ENCODE measurements at places on chromosomes 7 and 10.

GRCh38 chr7:149202831-149203231 is 7.5 kb downstream of the ZNF282 start:
- no peak overlapping the region for H3K4me3 ChIP-seq
- peaks cover 21% of the 10 kb centered on the region for H3K4me1 ChIP-seq
- peaks cover 66% of the 10 kb centered on the region for H3K36me3 ChIP-seq
- no peaks in the 10 kb centered on the region for H3K27me3 ChIP-seq
- H3K27ac ChIP-seq, result no peak overlapping the region

GRCh38 chr10:131022981-131023380 is 288.5 kb downstream of the TCERG1L start:
- H3K4me3 ChIP-seq, result no peak overlapping the region
- H3K27me3 ChIP-seq, result peaks cover 20% of the 10 kb centered on the region
- no peaks in the 10 kb centered on the region for H3K36me3 ChIP-seq
- no peaks in the 10 kb centered on the region for H3K4me1 ChIP-seq
- DNase-seq, result no peak

- no peak for DNase-seq
- peaks cover 32% of the 10 kb centered on the region for H3K36me3 ChIP-seq
- no peak overlapping the region for H3K4me3 ChIP-seq
- H3K27ac ChIP-seq, result no peak overlapping the region
These were observed 61.9 kb downstream of the MAD1L1 start for GRCh38 chr7:2170576-2171521.

GRCh38 chr10:21895932-21896331 is 107.6 kb downstream of the DNAJC1 start:
- no peak overlapping the region for H3K27ac ChIP-seq
- no peak overlapping the region for H3K4me3 ChIP-seq
- H3K36me3 ChIP-seq, result peaks cover 7% of the 10 kb centered on the region
- DNase-seq, result no peak
- H3K4me1 ChIP-seq, result no peaks in the 10 kb centered on the region

- H3K27ac ChIP-seq, result peak overlapping the region; percentile 91
- no peak for DNase-seq
- H3K36me3 ChIP-seq, result peaks cover 19% of the 10 kb centered on the region
These were observed 7.7 kb downstream of the CTBP2 start for GRCh38 chr10:125152450-125153368.

DNA sequence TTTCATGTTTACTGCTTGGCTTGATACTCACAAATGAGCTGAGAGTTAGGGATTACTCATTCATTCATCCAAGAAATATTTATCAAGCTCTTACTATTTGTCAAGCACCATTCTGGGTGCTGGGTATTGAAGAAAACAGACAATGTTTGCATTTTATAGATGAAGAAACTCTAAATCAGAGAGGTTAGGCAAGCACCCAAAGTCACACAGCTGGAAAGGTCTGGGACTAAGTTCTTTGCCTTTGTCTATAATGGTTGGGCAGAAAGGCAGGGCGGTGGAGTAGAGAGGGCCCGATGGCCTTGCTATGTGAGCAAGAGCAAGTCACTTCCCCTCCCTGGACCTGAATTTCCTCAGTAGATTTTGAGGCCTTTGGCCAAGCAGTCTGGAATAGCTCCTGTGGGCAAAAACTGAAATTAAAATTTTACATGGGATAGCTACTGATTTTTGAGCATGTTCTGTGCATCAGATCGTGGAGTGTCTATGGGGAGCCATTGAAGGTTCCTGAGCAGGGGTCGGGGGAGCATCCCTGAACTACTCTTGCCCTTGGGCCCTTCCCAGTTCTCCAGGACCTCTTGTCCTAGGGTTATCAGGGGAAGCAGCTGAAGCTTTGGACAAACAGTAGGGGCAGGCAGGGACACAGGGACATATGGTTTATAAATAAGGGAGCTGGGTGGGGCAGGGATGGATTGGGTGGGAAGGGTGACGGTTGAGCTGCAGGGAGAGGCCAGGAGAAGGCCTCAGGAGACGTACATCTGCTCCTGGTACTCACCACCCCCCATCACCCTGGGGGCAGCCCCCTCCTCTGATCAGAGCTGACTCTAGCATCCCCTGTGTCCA is 23.3 kb downstream of the AQP1 start:
- no peak overlapping the region for H3K4me3 ChIP-seq
- peaks cover 7% of the 10 kb centered on the region for H3K27me3 ChIP-seq
- DNase-seq, result no peak
- H3K27ac ChIP-seq, result no peak overlapping the region
- H3K36me3 ChIP-seq, result no peaks in the 10 kb centered on the region

DNA sequence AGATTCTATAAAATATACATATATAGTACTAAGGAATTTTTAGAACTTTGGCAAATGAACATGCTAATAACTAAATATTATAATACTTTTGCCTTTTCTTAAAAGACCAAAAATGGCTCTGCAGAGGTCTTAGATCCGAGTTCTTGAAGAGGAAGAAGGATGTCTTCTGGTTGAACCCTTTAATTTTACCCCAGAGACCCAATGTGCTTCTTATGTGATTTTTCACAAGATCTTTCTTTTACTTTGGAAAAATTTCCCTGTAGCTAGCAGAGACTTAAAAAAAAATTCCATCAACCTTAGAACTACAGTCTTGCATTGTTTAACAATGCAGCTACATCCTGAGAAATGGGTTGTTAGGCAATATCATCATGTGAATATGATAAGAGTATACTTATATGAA is 663.2 kb downstream of the PARD3 start:
- H3K36me3 ChIP-seq, result peaks cover 3% of the 10 kb centered on the region
- no peak for DNase-seq
- no peak overlapping the region for H3K4me3 ChIP-seq
- peaks cover 10% of the 10 kb centered on the region for H3K4me1 ChIP-seq
- H3K27ac ChIP-seq, result no peak overlapping the region

- no peaks in the 10 kb centered on the region for H3K4me1 ChIP-seq
- peaks cover 16% of the 10 kb centered on the region for H3K27me3 ChIP-seq
These were observed 5.2 kb upstream of the APBB1IP start for GRCh38 chr10:26432938-26433337.

GRCh38 chr10:61642676-61643075 is 20.1 kb upstream of the CABCOCO1 start:
- DNase-seq, result no peak
- no peaks in the 10 kb centered on the region for H3K36me3 ChIP-seq
- no peak overlapping the region for H3K27ac ChIP-seq
- no peak overlapping the region for H3K4me3 ChIP-seq
- no peaks in the 10 kb centered on the region for H3K27me3 ChIP-seq
- H3K4me1 ChIP-seq, result peaks cover 24% of the 10 kb centered on the region

- no peaks in the 10 kb centered on the region for H3K4me1 ChIP-seq
- no peaks in the 10 kb centered on the region for H3K36me3 ChIP-seq
- no peak overlapping the region for H3K27ac ChIP-seq
- no peaks in the 10 kb centered on the region for H3K27me3 ChIP-seq
- no peak overlapping the region for H3K4me3 ChIP-seq
- no peak for DNase-seq
These were observed 252.5 kb downstream of the TWIST1 start for GRCh38 chr7:18864967-18865366.

DNA sequence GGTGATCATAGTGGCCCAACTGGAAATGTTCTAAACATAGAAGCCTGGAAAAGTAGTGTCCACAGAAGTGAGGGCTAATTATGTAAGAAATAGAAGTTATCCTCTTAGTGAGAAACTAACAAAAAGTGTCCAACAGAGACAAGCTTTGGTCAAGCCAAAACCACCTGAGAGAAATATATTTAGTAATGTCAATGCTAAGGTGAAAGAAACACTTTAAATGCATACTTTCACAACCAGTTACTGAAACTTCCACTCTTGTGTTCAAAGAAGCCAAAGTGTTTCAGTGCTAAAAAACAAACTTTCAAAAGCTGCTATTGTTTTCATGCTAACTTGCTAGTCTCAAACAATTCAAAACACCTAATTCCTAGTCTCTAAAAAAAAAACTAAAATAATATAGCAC is 18.1 kb downstream of the RAB11FIP2 start:
- peaks cover 26% of the 10 kb centered on the region for H3K36me3 ChIP-seq
- no peak for DNase-seq
- no peak overlapping the region for H3K4me3 ChIP-seq
- H3K27me3 ChIP-seq, result no peaks in the 10 kb centered on the region
- H3K4me1 ChIP-seq, result no peaks in the 10 kb centered on the region

- peaks cover 20% of the 10 kb centered on the region for H3K36me3 ChIP-seq
- peaks cover 25% of the 10 kb centered on the region for H3K4me1 ChIP-seq
- peak overlapping the region; percentile 92 for H3K27ac ChIP-seq
- DNase-seq, result no peak
These were observed 823 bp downstream of the TWNK start for GRCh38 chr10:100988166-100988565.

DNA sequence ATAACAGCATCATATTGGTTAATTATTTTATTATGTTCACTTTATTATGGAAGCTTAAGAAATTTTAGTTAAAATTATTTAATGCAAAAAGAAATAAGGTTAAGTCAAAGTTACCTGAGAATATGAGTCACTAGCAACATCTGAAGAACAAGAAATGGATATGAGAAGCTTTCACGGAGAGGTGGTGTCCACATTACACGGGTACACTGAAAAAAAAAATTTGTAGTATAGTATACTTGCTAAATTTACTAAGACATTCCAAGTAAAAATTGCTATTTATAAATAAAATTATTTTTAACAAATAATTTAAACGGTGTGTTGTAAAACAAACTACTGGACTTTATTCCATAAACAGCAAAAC is 63.9 kb downstream of the DPY19L1 start:
- H3K27ac ChIP-seq, result no peak overlapping the region
- H3K4me3 ChIP-seq, result no peak overlapping the region
- H3K27me3 ChIP-seq, result no peaks in the 10 kb centered on the region
- H3K36me3 ChIP-seq, result peaks cover 39% of the 10 kb centered on the region
- DNase-seq, result no peak
- no peaks in the 10 kb centered on the region for H3K4me1 ChIP-seq

DNA sequence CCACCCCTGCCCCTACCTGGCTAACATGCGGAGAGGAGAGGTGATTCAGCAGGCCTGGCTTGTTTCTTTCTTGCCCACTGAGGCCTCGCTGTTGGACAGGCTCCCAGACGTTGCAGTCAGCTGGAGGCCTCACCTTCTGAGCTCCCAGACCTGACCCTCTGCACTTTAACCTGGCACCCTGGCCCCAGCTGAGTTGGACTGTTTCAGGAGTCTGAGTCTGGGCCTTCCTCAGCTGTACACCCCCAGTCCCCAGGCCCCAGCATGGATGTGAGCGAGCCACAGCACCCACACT is 35.0 kb downstream of the UNC5B start:
- H3K36me3 ChIP-seq, result no peaks in the 10 kb centered on the region
- peak overlapping the region; percentile 96 for H3K27ac ChIP-seq
- no peak overlapping the region for H3K4me3 ChIP-seq
- peaks cover 63% of the 10 kb centered on the region for H3K4me1 ChIP-seq
- no peaks in the 10 kb centered on the region for H3K27me3 ChIP-seq

- peak overlapping the region; percentile 77 for H3K27ac ChIP-seq
- no peaks in the 10 kb centered on the region for H3K27me3 ChIP-seq
- DNase-seq, result no peak
- peaks cover 61% of the 10 kb centered on the region for H3K4me1 ChIP-seq
These were observed 27.9 kb downstream of the MTURN start for GRCh38 chr7:30162622-30163124.

DNA sequence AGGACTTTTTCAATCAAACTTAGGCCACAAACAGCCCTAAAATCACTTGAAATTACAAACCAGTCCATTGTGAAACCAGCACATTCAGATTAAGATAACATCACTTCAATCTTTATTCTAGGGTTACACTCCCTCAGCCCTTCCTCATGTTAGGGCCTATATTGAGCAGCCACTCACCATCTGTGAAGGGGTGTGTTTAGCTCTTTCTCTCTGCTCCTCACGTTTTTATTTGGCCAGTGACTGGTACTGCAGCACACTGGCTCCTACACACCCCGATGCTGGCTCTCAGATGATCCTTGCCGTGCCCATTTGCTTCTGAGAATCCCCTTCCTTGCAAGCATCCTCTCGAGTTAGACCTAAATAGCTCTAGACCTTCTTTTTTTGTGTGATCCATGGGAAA is 604.5 kb downstream of the INHBA start:
- H3K4me1 ChIP-seq, result no peaks in the 10 kb centered on the region
- no peak overlapping the region for H3K4me3 ChIP-seq

GRCh38 chr7:66247380-66248078 is 42.4 kb downstream of the TPST1 start:
- H3K27ac ChIP-seq, result no peak overlapping the region
- DNase-seq, result no peak
- H3K4me1 ChIP-seq, result peaks cover 19% of the 10 kb centered on the region
- no peak overlapping the region for H3K4me3 ChIP-seq
- H3K36me3 ChIP-seq, result peaks cover 18% of the 10 kb centered on the region

DNA sequence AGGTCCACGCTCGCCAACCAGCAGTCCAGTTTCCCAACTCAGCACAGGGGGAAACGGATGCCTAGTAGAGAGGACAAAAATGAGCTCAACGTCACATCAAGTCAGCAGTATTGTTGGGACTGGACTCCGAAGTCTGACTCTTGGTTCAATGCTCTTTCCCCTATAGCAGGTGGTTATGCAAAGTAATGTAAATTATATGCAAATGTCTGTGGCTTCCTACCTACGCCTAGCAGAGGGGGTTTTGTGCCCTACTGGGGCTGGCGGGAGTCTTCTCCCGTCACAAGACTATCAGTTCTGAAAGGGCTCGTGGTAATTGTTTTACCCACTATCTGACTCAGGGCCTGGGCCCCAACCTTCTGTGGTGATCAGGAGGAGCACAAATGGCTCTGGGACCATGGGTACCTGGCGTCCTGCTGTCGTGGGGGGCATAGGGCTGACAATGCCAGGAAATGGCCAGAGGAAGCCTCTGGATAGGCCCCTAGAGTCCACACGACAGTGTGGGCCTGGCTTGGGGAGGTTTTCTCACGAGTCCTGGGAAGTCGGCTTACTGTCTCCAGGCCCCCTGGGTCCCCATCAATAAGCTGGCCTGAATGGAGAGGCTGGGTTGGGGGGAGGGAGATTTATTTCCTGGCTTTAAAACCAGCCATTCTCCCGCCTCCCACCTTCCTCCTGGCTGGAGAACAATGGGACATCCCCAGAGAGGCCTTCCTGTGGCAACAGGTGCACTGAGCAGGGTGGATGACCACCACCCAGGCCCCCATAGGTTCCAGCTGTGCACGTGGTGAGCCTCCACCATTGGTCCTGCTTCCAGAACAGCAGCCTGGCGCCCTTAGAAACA is 41.8 kb downstream of the UNC5B start:
- no peak for DNase-seq
- H3K4me1 ChIP-seq, result peaks cover 49% of the 10 kb centered on the region
- H3K36me3 ChIP-seq, result no peaks in the 10 kb centered on the region
- no peak overlapping the region for H3K4me3 ChIP-seq
- no peak overlapping the region for H3K27ac ChIP-seq

- peaks cover 8% of the 10 kb centered on the region for H3K27me3 ChIP-seq
- H3K4me1 ChIP-seq, result no peaks in the 10 kb centered on the region
- no peak for DNase-seq
- H3K27ac ChIP-seq, result no peak overlapping the region
- H3K36me3 ChIP-seq, result no peaks in the 10 kb centered on the region
- H3K4me3 ChIP-seq, result no peak overlapping the region
These were observed 2.8 kb downstream of the GIMAP6 start for GRCh38 chr7:150629347-150629746.

DNA sequence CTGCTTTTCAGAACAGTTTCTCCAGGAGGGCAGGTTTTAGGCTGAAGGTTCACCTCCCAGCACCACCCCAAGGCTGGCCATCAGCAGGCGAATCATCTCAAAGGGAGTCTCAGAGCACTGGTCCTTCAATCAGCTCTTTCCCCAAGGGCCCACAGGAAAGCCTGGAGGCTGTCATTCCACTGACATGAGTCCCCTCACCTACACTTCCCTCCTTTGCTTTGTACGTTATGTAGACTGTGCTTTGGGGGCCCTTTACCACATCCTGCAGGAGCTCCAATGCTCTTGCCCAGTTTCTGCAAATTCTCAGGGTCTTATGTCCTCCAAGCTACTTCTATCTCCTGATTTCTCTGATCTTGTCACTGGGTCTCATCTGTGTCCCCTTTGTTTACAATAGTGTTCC is 15.4 kb downstream of the WDFY4 start:
- peak; percentile 36 for DNase-seq
- H3K27me3 ChIP-seq, result peaks cover 20% of the 10 kb centered on the region
- no peak overlapping the region for H3K27ac ChIP-seq
- no peak overlapping the region for H3K4me3 ChIP-seq
- H3K4me1 ChIP-seq, result no peaks in the 10 kb centered on the region
